AG09309 (cell line): ENCODE measurements at places on chromosomes 2 and 18.

DNA sequence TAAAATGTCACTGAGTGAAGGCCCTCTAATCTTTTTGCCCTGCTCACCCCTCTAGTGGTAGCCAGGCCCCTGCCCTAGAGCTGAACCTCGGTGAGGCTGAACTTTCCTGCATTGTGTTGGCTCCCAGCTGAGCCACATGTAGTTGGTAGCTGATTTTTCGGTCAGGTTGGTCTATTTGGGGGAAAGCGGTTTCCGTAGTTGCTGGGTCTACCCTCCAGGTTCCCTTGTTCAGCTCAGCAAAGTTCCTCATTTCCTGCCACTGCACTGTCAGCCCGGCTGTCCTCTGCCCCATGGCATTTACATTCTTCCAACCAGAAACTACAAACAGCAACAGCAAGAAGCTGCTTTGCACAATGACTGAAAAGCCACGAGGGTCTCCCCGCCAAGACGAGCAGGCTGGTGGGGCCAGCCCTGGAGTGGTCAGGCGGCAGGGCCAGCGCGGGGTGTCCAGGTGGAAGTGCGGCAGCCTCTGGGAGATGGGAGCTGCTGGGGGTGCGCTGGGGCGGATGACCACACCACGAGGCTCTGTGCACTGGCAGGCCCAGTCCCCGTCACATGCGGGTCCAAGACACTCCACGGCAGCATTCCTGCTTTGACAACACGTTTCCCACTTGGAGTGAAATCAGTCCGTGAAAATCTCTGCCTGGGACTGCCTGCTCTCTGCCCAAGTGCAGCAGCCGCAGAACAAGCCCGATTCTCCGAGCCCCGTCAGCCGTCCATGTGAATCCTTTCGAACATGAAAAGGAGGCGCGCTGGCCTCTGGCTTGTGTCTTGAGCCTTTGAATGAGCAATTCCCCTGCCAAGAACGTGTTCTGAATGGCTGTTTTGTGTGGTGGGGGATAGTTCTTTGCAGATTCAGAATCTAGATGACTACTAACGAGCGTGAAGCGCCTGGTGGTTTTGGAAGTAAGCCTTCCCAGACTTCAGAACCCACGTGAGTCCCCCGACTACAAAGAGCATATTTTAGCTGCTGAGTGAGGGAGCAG is 159.4 kb downstream of the ASB1 start:
- DNase-seq, result no peak

GRCh38 chr18:10094655-10095054 is 180.8 kb downstream of the VAPA start:
- no peak for DNase-seq

GRCh38 chr2:202494300-202495229 is 118.4 kb downstream of the BMPR2 start:
- no peak for DNase-seq

GRCh38 chr2:62966991-62967390 is 83.6 kb upstream of the OTX1 start:
- no peak for DNase-seq

DNA sequence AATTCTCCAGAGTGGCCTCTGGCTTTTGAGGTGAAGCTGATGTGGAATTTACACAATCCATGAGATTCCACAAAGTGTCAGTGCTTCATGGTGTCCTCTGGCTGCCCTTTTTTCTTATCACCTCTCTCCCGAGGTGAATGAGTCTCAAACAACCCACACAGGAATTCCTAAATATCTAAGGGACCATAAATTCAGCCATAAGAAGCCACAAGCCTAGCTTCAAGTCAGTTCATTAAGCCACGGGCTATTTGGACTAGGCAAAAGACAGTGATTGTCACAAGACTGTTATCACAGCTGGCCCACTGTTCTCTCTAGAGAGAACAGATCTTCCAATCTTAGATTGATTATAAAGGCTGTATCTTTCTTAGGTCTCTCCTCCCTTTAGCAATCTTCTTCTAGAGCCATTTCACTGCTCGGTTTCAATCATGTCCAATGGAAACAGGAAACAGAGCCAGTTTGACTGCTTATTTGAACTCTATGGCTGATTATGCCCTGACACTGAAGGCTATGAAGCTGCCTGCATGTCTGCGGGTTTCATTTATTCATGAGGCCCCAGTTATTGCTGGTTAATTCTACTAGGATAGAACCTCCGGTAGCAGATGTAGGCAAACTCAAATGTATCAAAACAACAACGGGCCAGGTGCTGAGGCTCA is 4.1 kb downstream of the NEMP2 start:
- peak; percentile 51 for DNase-seq
